Stomach (tissue), 19 donors: ENCODE measurements at places on chromosomes 3 and 15. TPM values are rescaled to one million over a fixed set of nuclear protein-coding genes. Genes with fewer than 3 reads are reported as not detected.

LRRC31 gene
- 35.3 TPM for total RNA-seq

- no peak for DNase-seq
Measured at GRCh38 chr3:60238550-60238949, 1012.7 kb downstream of the FHIT start.

DNA sequence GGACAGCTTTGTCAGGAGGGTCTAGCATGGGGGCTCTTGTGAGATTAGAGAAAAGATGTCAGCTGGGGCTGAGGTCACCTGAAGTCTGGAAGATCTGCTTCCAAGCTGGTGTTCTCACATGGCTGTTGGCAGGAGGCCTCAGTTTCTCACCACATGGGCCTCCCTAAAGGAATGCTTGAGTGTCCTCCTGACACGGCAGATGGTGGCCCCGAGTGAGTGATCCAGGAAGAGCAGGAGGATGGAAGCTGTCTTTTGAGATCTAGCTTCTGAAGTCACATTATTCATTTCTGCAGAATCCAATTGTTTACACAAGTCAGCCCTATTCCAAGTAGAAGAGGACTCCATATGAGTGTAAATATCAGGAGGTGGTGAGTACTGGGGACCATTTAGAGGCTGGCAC is 344.0 kb upstream of the PROK2 start:
- DNase-seq, result no peak

DNA sequence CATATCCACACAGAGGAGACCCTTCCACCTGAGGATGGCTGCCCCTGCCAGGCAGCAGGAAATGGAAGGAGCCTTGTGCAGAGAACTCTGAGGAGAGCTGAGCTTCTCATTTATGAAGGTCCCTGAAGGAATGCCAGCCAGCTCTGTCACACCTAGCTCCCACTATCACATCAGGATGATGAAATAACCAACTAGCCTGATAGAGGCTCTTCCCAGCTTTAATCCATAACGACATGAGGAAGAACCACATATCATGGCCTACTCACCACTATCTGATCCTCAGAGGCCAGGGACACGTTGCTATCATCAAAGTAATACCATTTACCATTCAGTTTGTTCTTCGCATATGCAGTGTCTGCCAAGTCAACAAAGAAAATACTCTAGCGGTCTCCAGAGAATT is 1.5 kb upstream of the C3orf62 start:
- no peak for DNase-seq
